ENCODE measurements at places on chromosomes 12 and 14.

GRCh38 chr14:21255385-21256101 lies 13.7 kb downstream of the HNRNPC start:
- no peak for DNase-seq

DNA sequence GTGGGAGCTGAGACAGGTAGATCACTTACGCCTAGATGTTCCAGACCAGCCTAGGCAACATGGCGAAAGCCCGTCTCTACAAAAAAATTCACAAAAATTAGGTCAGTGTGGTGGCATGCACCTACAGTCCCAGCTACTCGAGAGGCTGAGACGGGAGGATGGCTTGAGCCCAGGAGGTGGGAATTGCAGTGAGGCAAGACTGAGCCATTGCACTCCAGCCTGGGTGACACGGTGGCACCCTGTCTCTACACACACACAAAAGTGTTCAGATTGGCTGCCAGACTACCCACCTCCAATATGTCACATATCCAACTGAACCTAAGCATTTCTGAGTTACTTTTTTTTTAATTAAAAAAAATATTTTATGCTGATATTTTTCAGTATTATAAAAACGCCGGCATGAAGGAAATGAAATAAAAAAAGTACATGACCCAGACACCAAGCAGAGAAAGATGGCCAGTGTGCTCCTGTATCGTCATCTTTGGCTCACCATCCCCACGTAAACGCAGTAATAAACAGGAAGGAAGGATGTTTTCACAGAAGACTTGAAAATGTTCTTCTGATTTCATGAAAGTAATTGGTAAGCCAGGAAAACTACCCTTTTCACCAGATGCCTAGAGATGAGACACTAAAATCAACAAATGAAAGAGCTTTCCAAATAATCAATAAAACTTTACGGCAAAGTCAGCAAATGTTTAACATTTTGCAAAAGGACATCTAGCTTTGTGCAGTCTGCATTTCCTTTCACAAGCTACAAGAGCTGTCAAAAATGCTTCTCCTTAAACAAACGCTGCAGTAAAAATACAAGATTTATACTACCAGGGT lies 26.4 kb downstream of the CDC42BPB start:
- DNase-seq = no peak

DNA sequence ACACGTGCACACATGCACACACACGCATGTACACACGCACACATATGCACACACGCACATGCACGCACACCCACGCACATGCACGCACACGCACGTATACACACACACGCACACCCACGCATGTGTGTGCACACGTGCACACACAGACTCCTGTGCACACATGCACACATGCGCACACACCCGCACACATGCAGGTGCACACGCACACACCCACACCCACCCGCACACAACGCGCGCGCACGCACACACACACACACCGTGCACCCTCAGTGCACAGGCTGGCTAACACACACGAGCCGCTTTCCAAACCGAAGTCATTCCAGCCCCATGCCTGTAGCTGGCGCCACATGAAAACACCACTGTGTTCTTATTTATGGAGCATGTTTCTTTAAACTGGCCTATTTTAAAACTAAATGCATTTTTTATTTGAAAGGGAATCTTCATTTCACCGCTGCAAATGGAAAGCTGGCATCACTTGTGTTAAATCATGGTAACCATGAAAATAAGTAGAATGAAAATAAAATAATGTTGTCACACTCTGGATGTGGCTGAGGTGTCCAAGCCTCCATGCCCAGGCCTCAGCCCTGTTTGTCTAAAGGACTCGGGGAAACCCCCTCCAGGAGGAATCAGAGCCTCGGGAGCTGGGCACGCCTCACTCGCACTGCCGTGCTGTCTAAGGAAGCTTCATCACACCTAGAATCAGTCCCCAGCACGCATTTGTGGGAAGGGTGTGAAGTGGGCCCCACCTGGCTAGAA lies 45.1 kb downstream of the GALNT9 start:
- DNase-seq = no peak

DNA sequence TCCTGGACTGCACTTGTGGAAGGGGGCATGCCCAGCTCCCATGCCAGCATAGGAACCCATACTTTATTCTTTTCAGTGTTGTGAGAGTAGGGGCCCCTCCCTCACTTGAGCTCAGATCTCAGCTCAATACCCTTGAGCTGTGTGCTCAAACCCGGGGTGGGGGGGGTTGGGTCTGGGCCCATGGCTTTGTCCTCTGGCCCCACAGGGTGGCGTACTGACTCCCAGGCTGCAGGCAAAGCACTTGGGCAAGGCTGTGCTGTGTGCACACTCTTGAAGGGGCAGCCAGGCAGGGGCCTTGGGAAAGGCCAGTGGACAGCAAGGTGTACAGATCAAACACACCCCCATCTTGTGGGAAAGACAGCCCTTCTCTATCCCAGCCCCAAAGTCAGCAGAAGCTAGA lies 81.8 kb downstream of the WIF1 start:
- DNase-seq = no peak

GRCh38 chr12:106136263-106136662 lies 2.5 kb downstream of the NUAK1 start:
- DNase-seq = peak; percentile 82

Data from NCI-H1105 treated with DMSO at 0.1 percent for 48 hours (cell line).